ENCODE measurements at places on chromosomes 5 and 9.
A peak's percentile ranks its signal among the peaks of the same experiment; 100 is the strongest.

- DNase-seq = no peak
These were observed 62.3 kb downstream of the SPATA31C2 start for GRCh38 chr9:88075966-88076285.

DNA sequence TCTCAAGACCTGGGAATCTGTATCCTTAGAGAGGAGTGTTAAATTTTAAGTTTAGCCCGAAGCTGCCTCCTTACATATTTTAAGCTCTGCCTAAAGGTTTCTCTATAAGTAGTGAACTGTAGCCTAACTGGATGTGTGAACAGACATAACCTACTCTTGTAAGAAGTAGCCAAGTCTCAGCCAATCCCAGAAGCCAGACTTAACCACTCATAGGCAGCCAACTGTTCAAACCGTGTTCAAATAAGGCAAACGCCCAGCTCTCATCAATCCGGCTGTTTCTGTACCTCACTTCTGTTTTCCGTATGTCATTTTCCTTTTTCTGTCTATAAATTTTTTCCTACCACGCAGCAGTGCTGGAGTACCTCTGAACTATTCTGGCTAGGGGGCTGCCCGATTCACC, 58.7 kb upstream of the HRH2 start:
- no peak for DNase-seq

- no peak for DNase-seq
These were observed 85.2 kb upstream of the TNC start for GRCh38 chr9:115202960-115203751.

- DNase-seq = no peak
These were observed 69.3 kb downstream of the DENND1A start for GRCh38 chr9:123860603-123861002.

DNA sequence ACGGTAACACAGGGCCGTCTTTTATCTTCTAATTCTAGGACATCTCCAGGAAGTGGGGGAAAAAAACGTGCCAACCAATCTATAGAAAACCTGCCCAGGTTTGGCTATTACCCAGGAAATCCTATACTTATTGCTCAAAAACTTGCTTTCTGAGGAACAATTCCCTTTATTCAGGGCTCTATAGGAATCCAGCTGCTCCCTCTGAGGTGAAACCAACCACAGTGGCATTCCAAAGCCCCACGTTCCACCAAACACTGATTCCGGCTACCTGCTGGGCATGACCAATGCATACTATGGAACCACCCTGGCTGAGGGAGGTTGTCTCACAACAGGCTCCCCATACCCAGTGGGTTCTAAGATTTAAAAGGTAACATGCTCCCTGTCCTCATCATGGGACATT, 57.6 kb downstream of the GLIS3 start:
- DNase-seq = no peak

- peak; percentile 24 for DNase-seq
These were observed 515.1 kb downstream of the DMAC1 start for GRCh38 chr9:7284517-7284916.

DNA sequence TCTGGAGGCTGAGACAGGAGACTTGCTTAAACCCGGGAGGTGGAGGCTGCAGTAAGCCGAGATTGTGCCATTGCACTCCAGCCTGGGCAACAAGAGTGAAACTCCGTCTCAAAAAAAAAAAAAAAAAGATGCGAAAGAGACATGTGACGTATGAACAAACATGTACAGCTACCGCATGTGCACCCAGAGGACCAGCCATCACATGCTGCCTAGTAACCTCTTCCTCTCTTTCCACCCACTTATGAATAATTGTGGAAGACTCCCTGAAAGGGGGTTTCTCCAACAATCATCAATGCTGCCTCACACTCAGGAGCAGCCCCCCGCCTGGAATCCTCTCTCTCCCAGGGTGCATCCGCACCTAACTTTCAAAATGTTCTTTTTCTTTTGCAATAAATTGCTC, 2.2 kb downstream of the SARDH start:
- DNase-seq = no peak

- no peak for DNase-seq
These were observed 3.0 kb upstream of the OTP start for GRCh38 chr5:77641397-77641943.

GRCh38 chr9:6549106-6549800, 96.3 kb downstream of the GLDC start:
- no peak for DNase-seq

GRCh38 chr5:98453296-98453695, 320.2 kb upstream of the RGMB start:
- DNase-seq = no peak

DNA sequence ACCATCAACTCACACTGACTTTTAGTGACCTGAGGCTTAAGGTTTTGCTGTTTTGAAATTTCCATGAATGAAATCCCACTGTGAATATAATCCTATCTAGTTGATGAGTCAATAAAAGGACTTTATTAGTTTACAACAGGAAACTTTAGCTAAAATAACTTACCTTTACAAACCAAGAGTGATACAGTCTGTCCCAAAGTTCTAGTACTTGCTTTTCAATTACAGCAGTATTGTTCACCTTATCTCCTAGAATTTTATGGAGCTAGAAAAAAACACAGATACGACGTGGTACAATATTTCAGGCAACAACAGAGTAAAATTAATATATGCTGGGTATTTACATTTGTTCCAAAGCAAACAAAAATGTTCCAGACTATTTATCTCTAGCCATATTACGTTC, 46.9 kb upstream of the CTNNAL1 start:
- no peak for DNase-seq

- DNase-seq = no peak
These were observed 330.8 kb upstream of the SGCD start for GRCh38 chr5:155996123-155996522.

DNA sequence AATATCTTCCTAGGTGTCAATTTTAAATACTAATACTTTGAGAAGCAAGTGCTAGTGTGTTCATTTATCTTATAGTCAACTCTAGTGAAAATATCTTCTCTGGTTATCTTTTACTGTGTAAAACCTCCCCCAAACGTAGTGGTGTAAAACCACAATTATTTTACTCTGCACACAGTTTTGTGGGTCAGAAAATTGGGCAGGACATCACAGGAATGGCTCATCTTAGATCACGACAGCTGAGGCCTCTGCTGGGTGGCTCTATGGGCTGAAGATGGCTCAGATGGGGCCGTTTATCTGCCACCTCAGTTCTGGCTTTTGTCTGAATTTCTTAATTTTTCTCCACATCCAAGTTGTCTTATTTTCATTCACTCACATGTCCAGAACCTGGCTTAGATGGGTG, 457.2 kb upstream of the ACTBL2 start:
- DNase-seq = no peak

- no peak for DNase-seq
These were observed 55.4 kb upstream of the CDH12 start for GRCh38 chr5:22908586-22908985.

DNA sequence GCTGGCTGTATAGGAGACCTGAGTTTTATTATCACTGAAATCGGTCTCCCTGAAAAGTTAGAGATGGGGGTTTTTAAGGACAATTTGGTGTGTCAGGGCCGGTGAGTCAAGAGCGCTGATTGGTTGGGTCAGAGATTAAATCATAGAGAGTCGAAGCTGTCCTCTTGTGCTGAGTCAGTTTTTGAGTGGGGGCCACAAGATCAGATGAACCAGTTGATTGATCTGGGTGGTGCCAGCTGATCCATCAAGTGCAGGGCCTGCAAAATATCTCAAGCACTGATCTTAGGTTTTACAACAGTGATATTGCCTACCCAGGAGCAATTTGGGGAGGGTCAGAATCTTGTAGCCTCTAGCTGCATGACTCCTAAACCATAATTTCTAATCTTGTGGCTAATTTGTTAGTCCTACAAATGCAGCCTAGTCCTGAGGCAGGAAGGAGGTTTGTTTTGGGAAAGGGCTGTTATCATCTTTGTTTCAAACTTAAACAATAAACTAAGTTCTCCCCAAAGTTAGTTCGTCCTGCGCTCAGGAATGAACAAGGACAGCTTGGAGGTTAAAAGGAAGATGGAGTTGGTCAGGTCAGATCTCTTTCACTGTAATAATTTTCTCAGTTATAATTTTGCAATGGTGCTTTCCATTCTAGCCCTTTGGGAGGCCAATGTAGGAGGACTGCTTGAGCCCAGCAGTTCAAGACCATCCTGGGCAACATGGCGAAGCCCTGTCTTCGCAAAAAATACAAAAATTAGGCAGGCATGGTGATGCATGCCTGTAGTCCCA, 31.6 kb upstream of the RFK start:
- no peak for DNase-seq

DNA sequence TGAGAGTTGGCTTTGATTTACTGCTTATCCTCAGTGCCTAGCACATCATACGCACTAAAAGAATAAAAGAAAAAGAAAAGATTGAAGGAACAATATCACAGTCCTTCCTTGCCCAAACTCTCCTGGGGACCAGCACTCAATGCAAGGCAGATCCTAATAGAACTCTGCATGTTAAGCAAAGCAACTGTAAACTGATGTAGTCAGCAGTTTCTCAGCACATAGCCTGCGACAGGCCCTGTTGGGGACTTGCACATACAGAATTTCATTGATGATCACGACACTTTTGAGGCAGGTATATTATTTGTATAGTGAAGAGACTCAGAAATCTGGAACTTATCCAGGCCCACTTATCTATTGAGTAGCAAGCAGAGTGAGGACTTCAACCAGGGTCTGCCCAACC, 15.4 kb downstream of the NIPAL4 start:
- DNase-seq = no peak

GRCh38 chr5:124806373-124807077, 60.1 kb upstream of the ZNF608 start:
- DNase-seq = no peak

DNA sequence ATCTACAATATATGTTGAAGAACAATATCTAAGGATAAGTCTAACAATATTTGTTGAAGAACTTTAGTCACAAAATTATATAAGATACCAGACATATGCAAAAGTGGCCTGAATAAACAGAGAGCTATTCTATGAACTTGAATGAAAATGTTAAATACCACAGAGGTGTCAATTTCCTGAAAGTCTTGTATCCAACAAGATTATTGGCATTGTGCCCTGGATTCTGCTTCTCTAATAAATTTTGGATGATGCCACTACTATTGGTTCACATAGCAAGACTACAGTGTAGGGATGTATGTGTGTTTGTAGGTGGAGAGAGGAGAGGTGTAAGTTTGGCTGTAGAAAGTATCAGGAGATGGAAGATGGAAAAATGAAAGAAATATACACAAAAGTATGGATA, 731.8 kb upstream of the RGMB start:
- DNase-seq = no peak

- no peak for DNase-seq
These were observed 233.7 kb downstream of the GLIS3 start for GRCh38 chr9:4066120-4066519.

DNA sequence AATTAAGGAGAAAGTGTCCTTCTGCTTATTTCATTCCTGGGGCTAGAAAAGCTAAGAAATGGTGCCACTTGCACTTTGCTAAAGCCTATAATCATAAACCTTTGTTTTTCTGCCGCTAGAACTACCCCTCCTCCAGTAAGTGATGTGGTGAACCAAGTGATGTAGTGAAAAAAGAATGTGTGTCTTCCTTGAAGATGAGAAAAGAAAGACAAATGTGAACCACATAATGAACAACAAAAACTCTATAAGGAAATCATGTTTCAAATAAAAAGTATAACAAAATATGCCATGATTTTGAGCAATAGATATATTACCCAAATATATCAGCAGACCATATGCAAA, 179.0 kb upstream of the SGCD start:
- no peak for DNase-seq

DNA sequence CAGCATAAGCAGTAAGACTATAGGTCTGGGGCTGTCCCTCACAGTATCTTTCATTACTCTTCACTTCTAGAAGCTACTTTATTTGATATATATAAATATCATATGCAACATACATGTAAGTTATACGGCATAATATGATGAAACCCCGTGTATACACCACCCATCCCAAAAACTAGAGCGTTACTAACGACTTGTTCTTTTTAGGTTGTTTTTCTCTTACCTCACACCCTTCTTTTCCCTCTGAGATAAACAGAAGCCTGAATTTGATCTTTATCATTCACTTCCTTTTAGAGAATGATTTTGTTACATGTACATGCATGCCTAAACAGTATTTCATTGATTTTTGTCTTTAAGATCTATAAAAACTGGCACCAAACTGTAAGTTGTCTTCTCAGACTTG, 3.7 kb downstream of the TRMO start:
- DNase-seq = no peak

DNA sequence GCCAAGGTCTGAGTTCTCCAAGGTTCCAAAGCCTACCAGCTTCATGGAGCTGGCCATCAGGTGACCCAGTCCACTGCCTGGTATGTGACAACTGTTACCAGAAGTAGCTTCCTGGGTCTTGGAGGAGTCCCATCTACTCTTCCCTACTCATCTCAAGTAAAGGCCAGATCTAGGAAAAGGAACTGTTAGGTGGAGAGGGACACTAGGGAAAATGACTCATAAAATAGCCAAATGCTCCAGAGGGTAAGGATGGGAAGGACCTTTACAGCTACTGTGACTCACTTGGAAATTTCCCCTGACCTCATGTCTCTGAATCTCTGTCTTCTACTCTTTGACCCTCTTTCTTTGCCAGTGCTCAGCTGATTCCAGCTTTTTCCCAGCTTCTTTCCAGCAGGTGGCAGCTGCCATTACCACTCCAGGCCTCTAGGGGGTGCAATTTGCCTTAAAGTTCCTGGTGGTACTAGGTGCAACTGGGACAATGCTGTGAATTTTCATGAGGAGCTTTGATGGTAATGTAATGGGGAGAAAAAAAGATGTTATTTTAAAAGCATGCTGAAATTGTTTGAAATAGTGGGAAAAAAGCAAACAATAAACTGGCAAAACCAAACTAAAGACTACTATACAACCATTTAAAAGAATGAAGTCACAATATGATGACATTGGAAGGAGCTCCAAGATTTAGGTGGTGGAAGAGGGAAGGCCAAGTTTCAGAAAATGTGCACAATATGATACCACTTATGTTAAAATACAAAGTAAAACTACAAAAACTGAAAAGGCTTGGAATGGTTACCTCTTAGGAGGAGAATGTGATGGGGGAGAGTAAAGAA, 27.1 kb upstream of the MYORG start:
- DNase-seq = peak; percentile 64

GRCh38 chr5:33336891-33337636, 103.7 kb upstream of the TARS1 start:
- no peak for DNase-seq

DNA sequence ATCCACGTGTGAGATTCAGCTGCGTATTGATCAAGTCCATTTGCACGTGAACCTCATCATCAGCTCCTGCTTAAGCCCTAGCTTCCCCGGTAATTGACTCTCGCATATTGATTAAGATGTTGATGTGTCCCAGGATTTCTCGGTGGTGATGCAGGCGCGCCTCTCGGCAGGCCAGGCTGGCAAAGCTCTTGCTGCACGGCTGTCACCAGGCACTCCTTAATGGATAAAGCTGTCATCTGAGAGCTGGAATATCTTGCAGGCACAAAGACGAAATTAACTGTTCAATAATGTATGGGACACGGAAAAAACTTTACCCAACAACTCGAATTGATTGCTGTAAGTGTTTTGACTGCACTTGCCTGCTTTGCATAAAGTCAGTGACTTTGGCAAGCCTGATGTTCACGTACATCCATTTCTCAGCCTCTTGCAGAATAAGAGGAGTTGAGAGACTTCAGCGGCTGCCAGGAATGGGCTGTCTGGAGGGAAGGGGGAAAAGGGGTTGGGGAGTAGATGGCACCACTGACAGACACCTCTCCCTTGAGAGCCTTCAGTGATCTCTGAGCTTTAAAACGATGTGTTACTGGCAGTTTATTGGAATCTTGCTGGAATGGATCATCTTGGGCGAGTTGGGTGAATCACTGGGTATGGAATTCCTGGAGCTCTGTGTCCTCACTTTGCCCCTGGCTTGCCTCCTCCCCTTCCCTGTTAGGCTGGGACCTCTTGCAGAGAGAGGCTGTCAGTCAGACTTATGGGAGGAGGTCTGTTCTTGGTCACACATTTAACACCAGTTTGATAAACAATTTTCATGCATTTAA, 650.3 kb downstream of the CCDC171 start:
- DNase-seq = no peak
